Non-pigmented ciliary epithelial cell (primary cell): ENCODE measurements at places on chromosomes 16 and 17.

DNA sequence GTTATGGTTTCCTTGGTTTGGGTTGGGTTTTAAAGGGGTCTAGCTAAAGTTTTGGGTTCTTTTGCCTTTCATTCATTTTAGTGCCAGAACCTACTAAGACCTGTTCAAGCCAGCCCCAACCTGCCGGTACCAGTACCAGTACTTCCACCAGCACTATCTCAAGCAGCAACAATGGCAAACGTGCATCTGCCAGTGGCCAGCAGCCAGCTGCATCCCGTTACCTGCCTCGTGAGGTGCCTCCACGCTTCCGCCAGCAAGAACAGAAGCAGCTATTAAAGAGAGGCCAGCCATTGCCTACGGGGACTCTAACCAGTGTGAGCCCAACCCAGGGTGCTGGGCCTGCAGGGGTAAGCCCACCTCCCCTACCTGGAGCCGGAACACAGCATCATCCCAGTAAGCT is 72.9 kb downstream of the TNRC6C start:
- no peak for DNase-seq

DNA sequence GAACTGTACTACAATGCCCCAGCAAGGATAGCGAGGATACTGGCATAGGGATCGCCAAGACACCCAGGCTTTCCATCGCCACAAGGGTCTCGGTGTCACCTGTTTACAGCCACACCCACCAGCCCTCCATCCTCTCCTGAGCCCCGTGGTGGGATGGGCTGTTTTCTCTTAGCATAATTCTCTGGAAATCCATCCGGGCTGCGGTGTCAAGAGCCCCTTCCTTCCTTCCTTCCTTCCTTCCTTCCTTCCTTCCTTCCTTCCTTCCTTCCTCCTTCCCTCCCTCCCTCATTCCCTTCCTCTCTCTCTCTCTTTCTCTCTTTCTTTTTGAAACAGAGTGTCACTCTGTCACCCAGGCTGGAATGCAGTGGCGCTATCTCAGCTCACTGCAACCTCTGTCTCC is 36.0 kb upstream of the BAHCC1 start:
- no peak for DNase-seq

DNA sequence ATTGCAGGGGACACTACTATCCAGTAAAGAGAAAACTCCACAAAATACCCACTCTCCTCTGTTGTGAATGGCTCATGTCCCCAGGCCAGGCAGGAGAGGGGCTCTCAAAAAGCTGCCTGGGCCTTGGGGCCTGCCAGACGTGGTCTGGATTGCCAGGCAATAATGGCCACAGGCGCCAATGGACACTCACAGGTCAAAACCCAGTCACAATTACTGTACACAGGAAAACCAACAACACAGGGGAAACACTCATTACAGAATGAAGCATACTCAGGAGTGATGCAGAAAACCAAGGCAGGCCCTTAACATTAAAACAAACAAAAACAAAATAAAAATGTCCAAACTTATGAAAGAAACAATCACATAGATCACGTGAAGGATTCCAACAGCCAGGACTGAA is 35.1 kb upstream of the SREBF1 start:
- DNase-seq, result no peak

GRCh38 chr16:81933361-81933760 is 77.9 kb downstream of the SDR42E1 start:
- DNase-seq, result no peak

DNA sequence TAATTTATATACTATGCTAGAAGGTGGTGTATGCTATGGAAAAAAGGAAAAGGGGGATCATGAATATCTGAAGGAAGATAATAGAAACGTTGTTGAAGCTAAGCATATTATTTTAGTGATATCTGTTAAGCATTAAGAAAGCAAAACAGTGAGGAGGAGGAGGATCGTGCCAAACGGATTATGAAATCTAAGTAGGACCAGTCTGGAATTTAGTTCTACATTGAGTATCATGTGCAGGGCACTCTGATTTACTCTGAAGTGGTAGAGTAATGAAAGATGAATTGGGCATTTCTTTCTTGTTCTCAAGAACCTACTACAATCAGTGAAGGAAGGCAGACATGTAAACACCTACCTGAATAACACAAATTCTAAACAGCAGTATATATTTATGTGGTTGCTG is 195.3 kb downstream of the CYB561 start:
- DNase-seq, result no peak

- no peak for DNase-seq
Measured at GRCh38 chr16:22366889-22367288, 7.5 kb downstream of the CDR2 start.

- no peak for DNase-seq
Measured at GRCh38 chr17:68564415-68565111, 36.6 kb downstream of the FAM20A start.

DNA sequence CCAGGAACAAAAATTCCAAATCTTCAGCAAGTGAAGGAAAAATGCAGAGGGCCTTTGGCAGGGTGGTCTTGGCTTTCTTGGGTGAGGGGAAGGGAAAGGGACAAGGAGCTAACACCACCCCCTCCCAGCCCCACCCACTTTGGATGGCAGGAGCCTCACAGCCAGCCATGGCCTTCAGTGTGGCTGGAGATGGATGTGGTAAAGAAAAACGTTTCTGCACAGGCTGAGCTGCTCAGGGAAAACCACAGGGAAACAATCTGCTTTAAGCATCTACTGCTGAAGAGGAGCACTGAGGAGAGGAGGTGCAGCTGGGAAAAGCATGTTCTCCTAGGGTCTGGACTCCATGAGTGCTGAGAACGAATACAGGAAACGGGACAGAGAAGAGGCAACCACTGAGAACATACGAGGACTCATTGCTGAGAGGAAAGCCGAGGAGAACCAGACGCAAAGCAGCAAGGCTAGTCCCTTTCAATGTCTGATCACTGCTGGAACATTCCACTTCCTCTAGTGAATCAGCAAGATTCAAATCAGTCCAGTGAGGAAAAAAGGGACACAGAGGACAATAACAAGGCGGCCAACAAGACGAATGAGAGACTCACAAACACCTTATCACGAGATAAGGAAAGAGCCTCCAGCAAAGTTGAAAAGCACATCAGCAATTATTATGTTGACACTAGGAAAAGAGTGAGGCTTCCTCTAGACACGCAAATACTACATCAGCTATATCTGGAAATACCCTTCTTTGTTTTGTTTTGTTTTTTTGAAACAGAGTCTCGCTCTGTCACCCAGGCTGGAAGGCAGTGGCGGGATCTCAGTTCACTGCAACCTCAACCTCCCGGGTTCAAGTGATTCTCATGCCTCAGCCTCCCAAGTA is 41.7 kb downstream of the ZZEF1 start:
- peak; percentile 17 for DNase-seq

DNA sequence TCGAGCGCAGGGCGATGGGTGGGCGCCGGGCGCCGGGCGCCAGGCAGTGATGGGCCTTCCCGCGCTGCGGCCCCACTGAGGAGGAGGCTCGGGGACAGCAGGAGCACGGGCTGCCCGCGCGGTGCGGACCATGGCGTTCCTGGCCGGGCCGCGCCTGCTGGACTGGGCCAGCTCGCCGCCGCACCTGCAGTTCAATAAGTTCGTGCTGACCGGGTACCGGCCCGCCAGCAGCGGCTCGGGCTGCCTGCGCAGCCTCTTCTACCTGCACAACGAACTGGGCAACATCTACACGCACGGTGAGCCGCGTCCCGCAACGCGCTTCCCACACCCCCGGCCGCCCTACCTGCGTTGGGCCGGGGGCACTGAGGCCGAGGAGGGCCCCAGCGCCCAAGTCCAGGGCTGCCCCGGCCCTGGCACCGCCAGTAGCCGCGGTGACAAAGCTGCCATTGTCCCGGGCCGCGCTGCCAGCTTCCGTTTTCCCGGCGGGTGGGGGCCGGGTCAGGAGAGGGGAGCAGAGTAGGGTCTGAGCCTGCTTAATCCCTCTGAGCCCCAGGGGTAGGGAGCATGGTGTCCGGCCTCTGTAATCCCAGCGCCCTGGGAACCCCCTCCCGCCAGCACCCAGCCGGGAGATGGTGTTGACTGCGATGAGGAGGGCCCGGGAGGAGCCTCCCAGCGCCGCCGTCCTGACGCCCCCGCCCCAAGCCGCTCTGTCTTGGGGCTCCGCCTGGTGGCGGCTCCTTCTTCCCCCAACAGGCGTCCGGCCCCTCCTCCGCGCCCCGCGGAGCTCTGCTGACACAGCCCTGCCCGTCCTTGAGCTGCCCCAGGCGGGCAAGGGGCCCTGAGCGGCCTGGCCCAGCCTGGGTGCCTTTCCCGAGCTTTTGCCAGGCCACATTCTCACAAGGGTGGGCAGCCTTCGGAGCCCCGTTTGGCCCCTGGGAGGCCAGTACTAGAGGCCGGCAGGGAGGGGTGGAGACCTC is 685 bp downstream of the PAQR4 start:
- no peak for DNase-seq

- DNase-seq, result no peak
Measured at GRCh38 chr17:35577830-35578196, 558 bp downstream of the PEX12 start.

DNA sequence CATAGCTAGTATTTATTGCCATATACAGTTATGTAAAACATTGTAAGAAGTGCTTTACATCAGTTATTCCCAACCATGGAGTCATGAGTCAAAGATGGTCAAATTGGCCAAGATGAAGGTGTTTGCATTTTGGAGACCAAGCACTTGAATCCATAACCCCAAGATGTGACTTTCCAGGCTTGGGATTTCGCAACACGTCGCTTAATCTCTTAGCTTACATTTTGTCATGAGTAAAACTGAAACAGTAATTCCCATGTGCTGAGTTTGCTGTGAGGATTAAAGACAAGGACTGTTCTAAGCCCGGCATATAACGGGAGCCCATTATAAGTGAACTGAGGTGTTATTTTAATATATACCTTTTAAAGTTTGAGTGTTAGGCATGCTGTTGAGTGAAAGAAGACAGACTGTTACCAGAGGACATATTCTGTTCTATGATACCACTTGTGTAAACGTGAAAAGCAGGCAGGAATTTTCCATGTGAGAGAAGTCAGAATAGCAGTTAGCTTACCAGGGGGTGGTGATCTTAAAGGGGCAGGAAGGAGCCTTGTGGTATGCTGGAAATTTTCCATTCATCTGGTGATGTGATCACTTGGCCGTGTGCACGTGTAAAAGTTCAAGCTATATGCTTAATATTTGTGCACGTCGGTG is 484.9 kb downstream of the WWOX start:
- DNase-seq, result no peak

GRCh38 chr16:35910409-35910808 is 2451.0 kb downstream of the TP53TG3F start:
- no peak for DNase-seq

- no peak for DNase-seq
Measured at GRCh38 chr17:75950855-75951554, 10.2 kb upstream of the FBF1 start.

GRCh38 chr17:945672-946071 is 33.9 kb downstream of the NXN start:
- no peak for DNase-seq

DNA sequence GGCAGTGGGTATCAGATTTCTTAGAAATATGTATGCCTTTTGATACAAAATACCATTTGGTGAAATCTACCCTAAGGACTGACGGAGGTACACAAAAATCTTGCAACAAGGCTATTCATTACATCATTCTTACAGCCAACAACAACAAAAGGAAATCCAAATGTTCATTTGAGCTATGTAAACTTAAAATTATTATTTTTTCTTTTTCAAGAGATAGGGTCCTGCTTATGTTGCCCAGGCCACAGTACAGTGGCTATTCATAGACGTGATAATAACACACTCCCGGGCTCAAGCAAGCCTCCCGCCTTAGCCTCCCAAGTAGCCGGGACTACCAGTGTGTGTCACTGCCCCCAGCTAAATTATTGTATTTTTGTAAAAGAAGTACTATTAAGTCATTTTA is 9.0 kb downstream of the SRR start:
- no peak for DNase-seq

DNA sequence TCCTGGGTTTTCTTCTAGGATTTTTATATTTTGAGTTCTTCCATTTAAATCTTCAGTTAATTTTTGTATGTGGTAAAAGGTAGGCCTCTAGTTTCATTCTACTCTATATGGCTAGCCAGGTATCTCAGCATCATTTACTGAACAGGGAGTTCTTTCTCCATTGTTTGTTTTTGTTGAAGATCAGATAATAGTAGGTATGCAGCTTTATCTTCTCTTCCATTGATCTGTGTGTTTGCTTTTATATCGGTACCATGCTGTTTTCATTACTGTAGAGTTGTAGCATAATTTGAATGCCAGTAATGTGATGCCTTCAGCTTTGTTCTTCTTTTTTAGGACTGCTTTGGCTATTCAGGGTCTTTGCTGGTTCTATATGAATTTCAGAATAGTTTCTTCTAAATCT is 77.3 kb downstream of the USP22 start:
- no peak for DNase-seq

DNA sequence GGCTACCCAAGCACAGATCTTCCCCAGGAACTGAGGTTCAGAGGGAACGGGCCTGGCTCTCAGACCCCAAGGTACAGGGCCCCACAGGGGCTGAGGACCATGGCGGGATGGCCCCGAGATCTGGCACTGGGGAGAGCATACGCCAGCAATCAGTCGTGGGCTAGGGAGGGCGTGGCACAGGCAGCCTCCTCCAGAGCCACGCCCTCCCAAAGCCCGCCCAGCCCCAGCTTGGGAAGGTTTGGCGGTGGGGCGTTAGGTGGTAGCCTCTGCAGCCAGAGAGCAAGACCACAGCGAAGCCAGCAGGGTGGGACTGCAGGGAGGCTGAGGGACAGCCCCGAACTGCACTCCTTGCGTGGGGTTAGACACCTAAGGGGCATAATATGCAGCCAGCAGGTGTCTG is 11.6 kb downstream of the WNT9B start:
- no peak for DNase-seq

- DNase-seq, result no peak
Measured at GRCh38 chr16:79946252-79946651, 345.7 kb upstream of the MAF start.

GRCh38 chr16:53085369-53085843 is 30.6 kb downstream of the CHD9 start:
- DNase-seq, result no peak

DNA sequence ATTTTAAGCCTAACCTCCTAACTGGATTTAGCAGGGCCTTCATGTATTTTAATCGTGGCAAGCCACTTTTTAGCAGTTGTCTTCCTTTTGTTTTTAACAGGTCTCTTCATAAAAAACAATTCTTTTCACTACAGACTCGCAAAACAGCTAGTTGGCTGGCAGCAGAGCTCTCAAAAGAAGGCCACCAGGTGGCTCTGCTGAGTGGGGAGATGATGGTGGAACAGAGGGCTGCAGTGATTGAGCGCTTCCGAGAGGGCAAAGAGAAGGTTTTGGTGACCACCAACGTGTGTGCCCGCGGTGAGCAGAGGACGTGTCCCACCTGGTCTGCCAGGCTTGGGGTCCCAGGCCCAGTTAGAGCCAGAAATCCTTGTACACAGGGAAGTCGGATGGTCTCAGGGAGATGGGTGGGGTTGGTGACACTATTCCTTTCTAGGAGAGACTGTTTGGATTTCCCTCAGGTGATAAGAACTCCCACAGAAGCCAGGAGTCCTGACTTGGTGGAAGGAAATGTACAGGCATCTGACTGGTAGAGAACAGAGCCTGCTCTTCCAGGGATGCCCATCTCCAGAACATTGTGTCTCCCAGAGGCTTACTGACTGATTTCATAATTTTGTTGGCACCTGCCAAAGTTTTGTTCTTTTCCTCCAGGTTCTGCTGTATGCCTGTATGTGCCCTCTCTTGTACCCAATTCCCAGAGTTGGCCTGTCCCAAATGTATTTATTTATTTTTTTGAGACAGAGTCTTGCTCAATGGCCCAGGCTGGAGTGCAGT is 14.9 kb upstream of the DDX19A start:
- no peak for DNase-seq

- DNase-seq, result no peak
Measured at GRCh38 chr16:14092561-14092960, 21.4 kb downstream of the MRTFB start.
